Neuronal stem cell (in vitro differentiated cells): ENCODE measurements at places on chromosomes 6 and 20.

GRCh38 chr6:44043479-44044153 is 83.6 kb downstream of the MRPL14 start:
- DNase-seq: no peak

DNA sequence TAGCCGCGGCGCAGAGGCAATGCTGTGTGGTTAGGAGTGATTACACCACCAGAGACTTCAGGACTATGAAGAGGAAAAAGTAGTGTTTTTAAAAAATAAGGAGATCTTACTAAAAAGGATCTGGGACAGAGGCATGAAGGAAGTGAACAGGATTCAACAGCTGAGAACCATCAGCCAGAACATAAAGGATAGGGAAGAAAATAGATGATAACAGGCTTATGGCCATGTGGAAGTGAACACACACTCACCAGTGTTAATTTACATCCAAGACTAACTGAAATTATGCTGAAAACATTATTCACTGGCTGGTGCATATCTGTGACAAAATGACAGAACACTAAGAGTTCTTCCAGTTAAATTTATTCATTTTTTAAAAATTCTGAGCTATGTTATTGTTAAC is 47.5 kb upstream of the BCLAF1 start:
- no peak for DNase-seq

- DNase-seq: no peak
Measured at GRCh38 chr6:156174031-156174890, 602.9 kb upstream of the ARID1B start.

GRCh38 chr6:24327756-24328155 is 30.1 kb downstream of the DCDC2 start:
- no peak for DNase-seq

GRCh38 chr6:37373822-37374471 is 20.2 kb downstream of the RNF8 start:
- DNase-seq: no peak
